ENCODE measurements at places on chromosomes 12 and 14.

DNA sequence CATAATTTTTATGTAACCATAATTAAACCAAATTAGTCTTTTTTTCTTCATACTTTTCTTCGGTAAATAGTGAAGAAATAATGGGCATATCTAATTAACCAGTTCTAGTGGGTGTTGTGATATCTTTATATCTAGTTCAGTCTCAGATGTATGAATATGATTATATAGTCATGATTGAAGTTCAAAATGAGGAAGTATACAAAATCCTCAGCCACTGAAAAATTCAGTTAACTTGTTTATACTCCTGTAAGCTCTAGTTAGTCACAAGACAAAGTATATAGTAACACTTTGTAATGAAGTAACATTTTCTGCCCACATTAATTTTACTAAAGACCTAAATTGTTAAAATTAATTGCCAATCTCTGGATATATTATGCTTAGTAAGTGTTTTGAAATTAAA, 46.5 kb downstream of the CAND1 start:
- DNase-seq, result no peak

DNA sequence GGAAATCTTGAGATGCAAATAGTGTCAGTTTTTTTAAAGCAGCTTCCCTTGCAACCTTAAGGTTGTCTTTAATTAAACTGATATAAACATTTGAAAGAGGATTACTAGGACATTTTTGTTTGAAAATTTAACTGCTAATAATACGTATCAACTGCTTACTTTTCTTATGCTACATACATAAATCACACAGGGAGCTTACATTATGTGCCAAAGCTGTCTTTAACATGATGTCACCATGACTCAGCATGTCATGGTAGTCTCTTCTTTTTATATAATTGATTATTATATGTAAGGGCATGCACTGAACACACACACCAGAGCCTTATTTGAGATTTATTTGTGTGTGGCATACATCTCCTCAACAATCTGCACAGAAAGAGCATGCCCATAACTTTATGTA, 63.0 kb upstream of the PTHLH start:
- DNase-seq, result no peak

DNA sequence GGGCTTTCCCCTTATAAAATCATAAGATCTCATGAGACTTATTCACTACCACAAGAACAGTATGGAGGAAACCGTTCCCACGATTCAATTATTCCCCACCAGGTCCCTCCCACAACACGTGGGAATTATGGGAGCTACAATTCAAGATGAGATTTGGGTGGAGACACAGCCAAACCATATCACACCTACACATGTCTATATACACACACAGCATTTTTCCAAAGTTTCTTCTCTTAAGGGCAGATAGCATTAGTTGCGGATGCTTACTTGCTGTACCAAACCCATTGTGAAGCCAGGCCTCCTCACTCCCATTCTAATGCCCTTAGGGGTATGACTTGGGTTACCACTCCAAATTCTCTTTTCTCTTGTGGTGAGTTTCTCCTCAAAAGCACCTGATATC, 104.1 kb upstream of the RAP1B start:
- DNase-seq, result no peak

DNA sequence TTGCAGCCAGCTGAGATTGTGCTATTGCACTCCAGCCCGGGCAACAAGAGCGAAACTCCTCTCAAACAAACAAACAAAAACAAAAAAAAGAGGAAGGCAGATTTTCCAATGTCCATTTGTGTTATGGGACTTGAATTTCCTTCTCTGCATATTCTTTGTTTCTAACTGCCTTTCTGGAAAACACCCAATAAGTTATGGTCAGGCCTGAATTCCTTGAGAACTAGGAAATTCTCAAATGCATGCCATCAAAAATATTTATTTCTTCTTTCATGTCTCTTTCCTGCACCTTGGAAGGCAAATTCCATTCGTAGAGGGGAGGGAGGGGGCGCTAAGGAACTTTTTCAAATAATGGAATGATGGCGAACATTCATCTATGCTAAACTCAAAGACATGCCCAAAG, 117.6 kb upstream of the TMCC3 start:
- no peak for DNase-seq

DNA sequence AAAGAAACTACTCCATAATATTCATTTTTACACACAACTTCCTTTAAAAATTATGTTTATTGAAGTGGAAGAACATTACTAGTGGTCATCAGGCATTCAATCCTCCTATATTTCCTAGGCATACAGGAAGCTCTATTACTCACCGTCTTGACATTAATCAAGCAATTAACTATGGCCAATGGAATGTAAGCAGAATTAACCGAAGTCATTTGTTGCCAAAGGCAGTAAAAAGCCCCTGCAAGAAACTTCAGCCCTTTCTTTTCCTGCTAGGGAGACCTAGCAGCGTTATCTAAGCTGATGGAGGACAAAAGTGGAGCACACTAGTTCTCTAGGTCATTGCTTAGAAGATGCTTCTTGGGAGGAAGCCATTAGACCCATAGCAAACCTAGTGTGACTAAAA, 399.6 kb downstream of the KCNH5 start:
- no peak for DNase-seq

GRCh38 chr14:70118064-70118463, 70.7 kb downstream of the SLC8A3 start:
- no peak for DNase-seq

GRCh38 chr12:131803961-131804521, 24.2 kb upstream of the MMP17 start:
- no peak for DNase-seq

DNA sequence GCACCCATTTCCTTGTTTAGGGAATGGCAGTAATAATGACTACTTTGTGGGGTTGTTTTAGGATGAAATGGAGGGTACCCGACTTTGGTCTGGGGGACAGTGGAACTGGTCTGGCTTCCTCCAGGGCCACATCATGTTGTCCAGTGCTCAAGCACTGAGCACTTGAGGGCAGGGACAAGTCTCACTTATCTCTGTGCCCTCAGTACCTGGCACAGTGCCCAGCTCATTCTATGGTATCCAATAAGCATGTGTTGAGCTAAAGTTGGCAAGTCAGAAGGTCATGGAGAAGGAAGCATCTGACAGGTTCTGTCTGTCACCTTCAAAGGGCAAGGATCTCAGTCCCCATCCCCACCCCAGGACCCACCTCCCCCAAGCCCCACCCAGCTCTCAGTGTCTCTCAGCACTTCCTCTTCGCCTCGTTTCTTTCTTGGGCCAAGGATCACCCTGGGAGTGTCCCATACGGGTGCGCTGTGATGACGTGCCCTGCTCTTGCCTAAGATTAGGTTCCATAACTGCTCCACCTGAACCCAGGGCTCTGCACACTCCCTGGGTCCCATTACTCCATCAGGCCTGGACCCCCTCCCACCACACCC, 24.3 kb upstream of the TMEM106C start:
- DNase-seq, result no peak

DNA sequence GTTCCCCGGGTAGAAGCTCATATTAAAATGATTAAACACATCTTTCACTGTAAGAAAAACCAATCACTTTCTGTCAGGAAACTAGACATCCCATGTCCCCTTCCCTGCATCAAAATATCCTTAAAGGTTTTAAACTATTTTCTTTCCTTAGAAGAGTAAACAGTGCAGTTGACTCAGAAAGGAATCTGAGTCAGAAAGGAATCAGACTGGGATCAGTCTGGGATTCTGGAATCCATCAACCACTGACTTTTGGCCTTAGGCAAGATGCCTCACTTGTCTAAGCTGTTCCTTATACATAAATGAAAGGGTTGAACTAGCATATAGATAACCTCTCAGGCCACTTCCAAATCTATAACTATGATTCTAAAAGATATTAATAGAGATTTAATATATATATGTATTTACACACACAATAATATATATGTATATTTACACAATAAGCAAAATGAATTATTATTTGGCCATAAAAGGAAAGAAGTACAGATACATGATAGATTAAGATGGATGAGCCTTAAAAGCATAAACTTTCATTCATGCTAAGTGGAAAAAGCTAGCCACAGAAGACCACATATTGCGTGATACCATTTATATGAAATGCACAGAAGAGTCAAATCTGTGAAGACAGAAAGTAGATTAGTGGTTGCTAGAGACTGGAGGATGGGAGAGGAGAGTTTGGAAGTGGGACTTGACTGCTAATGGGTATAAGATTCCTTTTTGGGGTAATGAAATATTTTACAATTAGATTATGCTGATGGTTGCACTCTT, 114.4 kb downstream of the SLC38A1 start:
- no peak for DNase-seq

DNA sequence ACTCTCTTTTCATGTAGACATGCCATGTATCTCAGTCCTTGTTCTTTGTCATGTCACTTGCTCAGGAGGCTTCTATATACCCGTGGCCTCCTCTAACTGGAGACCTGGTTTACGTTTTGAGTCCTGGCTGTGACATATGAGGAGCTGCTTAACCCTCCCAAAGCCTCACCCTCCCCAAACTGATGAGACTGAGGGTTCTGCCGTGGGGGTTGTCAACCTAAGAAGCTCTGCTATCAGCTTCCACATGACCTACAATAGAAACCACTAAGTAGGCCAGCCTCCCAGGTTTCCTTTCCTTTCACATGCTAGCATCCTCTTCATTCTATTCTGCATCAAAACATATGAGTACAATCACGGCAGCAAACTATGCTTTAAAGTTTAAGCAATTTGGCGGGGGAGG, 76.8 kb upstream of the WSCD2 start:
- no peak for DNase-seq

DNA sequence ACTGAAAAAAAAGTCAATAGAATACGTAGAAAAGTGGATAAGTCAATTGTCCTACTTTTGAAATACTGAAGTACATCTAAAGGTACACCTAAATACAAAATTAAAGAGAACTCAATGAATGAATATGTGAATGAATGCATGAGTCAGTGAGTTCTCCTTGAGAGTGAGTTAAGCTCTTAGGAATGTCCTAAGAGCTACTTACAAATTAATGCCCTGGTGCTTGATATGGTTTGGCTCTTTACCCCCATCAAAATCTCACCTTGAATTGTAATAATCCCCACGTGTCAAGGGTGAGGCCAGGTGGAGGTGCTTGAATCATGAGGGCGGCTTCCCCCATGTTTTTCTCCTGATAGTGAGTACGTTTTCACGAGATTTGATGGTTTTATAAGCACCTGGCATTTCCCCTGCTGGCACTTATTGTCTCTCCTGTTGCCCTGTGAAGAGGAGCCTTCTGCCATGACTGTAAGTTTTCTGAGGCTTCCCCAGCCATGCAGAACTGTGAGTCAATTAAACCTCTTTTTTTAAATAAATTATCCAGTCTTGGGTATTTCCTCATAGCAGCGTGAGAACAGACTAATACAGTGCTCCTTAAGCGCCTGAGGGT, 192.2 kb upstream of the ARHGAP5 start:
- no peak for DNase-seq

DNA sequence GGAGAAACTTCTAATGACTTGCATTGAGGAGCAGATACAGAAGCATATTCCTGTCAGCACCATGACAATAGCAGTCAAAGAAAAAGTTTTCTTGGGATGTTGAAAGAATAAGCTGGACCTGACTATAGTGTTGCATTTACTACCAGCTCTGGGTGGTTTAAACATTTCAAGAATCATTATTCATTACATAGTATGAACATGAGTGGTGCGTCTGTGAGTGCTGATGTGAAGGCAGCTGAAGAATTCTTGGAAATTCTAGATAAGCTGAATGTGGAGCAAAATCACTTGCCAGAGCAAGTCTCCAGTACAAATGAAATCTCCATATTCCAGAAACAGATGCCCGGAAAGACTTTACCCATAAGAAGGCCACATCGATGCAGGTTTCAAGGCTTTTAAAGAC, 45.0 kb upstream of the STAB2 start:
- no peak for DNase-seq

DNA sequence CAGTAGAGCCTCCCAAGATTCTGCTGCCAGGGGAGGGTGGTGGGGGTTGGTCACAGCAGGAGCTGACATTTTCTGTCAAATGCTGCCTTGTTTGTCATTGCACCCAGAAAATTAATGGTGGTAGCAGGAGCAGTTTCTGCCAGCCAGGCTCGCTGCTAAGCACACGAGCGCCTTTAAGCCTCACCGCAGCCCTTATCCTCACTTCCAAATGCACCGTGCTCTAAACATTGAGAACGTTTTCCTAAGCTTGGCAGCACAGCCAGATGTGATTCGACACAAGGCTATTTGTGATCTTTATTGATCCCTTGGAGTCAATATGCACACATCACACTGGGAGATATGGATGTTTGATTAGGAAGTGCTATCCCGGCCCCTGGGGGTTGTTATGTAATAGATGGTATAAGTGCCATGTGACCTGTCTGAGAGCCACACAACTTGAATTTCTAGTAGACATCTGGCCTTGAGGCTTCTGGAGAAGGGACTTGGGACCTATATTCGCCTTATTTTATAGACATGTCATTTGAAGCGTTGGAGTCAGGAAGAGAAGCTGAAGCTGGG, 31.6 kb upstream of the BEGAIN start:
- no peak for DNase-seq

- DNase-seq, result no peak
Measured at GRCh38 chr14:51883232-51883631, 22.8 kb downstream of the GNG2 start.

DNA sequence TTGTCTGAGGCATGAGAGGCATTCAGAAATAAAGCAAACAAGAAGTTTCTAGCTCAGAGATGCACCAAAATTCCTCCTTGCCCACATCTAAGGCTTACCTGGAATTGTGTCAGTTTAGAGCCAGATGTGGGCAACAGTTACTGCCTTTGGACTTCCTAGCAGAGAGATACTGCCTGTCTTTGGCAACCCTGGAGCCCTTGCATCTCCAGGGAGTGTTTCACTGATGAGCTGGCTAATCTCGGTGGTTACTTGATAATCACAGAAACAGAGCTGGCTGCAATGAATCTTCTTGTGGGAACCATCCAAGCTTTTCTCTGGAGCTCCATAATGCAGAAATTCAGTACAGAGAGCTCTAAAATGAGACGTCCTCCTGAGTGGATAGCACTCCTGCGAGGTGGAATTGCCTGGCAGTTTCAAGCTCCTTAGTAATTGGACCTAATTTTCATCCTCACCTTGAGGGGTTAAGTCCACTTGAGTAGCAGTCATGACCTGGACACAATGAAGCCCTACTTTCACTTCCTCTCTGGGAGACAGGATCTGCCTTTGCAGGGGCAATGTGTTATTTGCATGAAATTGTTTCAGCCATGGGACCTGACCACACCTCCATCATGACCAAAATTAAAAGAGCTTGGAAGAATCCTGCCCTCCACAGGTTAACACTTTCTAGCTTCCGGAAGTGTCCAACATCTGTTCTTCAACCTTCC, 108.8 kb upstream of the ARHGAP5 start:
- DNase-seq, result peak; percentile 86

DNA sequence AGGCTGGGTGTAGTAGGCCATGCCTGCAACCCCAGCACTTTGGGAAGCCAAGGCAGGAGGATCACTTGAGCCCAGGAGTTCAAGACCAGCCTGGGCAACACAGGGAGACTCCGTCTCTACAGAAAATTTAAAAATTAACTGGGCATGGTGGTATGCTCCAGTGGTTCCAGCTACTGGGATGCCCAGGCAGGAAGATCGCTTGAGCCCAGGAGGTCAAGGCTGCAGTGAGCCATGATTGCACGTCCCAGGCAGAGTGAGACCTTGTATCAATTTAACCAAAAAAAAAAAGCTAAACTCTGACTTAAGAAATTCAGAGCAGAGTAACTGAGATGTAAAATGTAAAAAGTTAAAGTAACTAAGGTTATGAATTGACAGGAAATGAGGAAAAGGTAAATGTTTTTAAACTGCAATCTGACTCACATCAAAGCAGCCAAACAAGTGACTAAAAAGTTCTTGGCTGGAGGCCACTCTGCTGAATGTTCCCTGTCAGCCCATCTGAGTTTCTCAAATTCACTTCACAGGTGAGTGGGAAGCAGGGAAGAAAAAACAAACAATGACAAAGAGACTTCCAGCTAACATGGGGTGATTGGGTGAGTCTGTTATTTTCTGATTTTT, 21.3 kb downstream of the PRKD1 start:
- DNase-seq, result peak; percentile 33

Data from HepG2 (cell line).